ENCODE measurements at places on chromosomes 13 and 19.
A peak's percentile ranks its signal among the peaks of the same experiment; 100 is the strongest.

DNA sequence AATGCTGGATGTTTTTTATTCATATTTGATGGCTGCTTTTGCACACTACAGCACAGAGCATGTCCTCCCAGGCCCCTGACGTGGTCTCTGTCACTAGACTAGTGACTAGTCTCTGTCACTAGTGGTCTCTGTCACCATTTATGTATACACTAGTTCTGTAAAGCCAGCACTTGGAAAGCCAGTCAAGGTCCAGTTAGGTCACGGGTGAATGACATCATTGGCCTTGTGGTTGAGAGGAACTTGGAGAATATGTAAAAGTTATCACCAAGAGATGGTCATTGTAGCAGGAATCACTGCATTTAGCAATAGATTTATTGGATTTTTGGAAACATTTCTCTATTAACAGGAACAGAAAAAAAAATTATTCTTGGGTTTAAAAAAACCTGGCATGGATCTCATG lies 72.9 kb downstream of the SHISA2 start:
- no peak for DNase-seq

DNA sequence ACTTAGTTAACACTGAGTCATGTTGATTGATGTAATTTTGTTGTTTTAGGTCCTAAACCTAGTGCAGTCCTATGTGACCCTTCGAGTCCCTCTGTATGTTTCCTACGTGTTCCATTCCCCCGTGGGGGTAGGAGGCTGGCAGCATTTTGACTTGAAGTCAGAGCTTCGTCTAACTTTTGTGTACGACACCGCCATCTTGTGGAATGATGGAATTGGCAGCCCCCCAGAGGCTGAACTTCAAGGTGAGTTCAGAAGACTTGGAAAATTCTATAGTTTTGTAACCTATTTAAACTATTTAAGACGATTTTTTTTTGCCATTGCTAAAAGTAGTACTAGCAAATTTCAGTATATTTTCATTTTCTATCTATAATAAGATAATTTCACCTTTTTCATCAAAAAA lies 117.9 kb downstream of the STOML3 start:
- peak; percentile 63 for DNase-seq

GRCh38 chr13:109093998-109094397 lies 464.6 kb downstream of the MYO16 start:
- DNase-seq: peak; percentile 43

GRCh38 chr13:39039041-39039440 lies 785 bp downstream of the NHLRC3 start:
- peak; percentile 54 for DNase-seq

DNA sequence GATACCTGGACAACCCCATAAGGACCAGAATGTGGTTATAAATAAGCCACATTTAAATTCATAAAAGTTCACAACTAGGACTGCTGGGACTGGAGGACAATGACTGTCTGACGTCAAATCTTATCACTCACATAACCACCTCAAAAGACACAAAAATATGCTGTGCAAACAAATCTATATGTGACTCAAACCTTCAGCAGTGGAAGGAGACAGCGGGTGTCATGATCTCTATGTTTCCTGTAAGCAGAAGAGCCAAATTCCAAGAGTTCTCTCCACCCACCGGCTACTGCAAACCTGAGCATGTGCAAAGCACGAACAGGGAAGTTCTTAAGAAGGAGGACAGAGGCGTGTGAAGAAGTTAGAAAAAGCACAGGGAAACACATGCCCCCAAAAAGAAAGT lies 113.2 kb downstream of the MYCBP2 start:
- no peak for DNase-seq

Data from DMS53 (cell line).